ELR (cell line): ENCODE measurements at places on chromosomes 12 and 14.
A peak's percentile ranks its signal among the peaks of the same experiment; 100 is the strongest.

GRCh38 chr12:121423682-121424623 lies 24.0 kb downstream of the RNF34 start:
- DNase-seq, result no peak

DNA sequence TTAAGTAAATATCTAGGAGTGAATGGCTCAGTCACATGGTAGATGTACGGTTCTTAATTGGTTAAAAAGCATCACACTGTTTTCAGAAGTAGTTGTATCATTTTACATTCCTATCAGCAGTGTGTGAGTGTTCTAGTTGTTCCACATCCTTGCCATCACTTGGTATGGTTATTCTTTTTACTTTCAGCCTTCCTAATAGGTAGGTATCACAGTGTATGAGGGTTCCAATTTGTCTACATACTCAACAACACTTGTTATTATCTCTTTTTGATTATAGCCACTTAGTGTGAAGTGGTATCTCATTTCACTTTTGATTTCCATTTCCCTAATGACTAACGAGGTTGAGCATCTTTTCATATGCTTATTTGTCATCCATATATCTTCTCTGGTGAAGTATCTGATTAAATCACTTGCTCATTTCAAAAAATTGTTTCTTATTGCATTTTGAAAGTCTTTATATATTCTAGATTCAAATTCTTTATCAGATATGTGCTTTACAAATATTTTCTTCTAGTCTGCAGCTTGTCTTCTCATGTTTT lies 3.5 kb upstream of the SPRYD3 start:
- no peak for DNase-seq

DNA sequence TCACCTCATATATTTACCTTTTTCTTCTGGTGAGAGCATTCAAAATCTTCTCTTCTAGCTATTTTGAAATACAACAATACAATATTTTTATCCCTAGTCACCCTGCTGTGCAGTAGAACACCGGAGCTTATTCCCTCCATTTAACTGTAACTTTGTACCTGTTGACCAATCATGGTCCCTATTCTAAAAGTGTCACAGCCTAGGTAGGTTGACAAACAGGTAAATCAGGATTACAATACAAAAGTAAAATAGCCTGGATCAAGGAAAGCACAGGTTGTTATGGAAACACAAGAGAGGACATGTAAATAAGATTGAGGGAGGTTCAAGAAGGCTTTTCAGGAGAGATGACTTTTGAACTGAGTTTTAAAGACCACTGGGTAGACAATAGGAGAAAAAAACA lies 670.9 kb downstream of the DIO2 start:
- no peak for DNase-seq

- DNase-seq, result peak; percentile 60
Measured at GRCh38 chr14:102849526-102850379, 72.5 kb downstream of the TRAF3 start.

DNA sequence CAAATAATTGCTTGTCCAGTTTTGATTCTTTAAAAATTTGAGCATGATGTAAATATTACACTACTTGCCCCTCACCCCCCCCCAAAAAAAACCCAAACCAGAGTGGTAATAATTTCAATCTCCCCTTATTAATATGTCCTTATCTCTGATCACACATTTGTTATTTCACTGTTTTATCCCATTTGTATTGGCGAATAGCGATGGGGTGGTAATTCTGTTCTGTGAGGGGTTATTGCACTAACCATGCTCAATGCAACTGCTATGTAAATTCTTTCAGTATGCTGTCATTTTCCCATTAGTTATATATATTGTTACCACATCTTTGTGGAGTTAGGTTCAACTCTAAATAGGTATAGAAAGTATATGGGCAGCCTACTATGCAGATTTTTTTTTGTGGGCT lies 1.1 kb downstream of the RIMKLB start:
- peak; percentile 66 for DNase-seq

DNA sequence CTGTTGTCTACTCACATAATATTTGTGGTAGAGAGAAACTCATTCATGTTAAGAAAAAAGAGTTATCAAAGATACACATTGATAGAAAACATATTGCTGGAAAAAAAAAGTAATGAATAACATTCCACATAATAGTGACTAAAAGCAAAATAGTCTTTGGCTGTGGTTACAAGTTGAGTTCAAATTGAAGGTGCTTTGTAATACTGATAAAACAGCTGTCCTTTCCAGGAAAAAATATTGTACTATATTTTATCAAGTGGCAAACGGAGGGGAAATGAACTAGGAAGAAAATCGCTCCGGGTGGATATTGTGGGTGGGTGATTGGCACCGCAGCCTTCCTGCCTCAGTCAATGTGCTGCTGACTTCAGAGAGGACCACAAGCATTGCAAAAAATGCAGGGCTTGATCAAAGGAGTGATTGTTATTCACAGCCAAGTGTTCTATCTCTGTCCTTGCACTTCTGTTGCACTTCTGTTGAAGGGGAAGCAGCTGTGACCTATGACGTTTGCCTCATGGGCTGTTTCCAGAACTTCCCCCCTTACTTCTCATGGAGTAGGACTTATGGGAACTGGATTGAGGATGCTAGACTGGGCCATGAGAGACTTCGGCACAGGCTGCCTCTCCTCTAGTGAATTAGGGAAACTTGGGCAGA lies 114.4 kb downstream of the VRK1 start:
- DNase-seq, result no peak

GRCh38 chr12:116624516-116624915 lies 65.3 kb downstream of the MAP1LC3B2 start:
- DNase-seq, result no peak
